Pancreas (tissue), 10 donors: ENCODE measurements at places on chromosomes 4 and X. TPM values are rescaled to one million over a fixed set of nuclear protein-coding genes. Genes with fewer than 3 reads are reported as not detected.

- H3K27ac ChIP-seq, result no peak overlapping the region
- H3K4me3 ChIP-seq, result no peak overlapping the region
- DNase-seq, result no peak
- no peaks in the 10 kb centered on the region for H3K36me3 ChIP-seq
- H3K4me1 ChIP-seq, result no peaks in the 10 kb centered on the region
These were observed 113.0 kb upstream of the MSX1 start for GRCh38 chr4:4746444-4746843.

DNA sequence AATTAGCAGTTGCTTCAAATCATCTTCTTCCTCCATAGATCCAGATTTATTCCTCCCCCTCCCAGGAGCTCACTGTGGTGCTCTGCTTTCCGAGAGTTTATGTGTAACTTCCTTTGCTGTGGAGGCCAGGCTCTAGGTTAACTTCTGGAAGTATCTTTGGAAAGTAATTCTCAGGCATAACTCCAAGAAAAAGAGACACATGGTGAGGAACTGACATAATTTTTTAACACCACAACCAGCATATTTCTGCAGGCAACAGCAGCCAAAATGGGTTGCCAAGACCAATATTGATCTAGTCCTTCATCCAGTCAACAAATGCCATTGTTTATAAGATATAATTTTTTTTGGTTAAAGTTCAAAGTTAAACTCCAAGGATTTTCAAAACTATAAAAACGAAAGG is 114.5 kb upstream of the RBPJ start:
- no peak overlapping the region for H3K4me3 ChIP-seq
- DNase-seq, result no peak
- H3K36me3 ChIP-seq, result no peaks in the 10 kb centered on the region
- no peak overlapping the region for H3K27ac ChIP-seq

- H3K27ac ChIP-seq, result no peak overlapping the region
- no peaks in the 10 kb centered on the region for H3K36me3 ChIP-seq
- no peaks in the 10 kb centered on the region for H3K27me3 ChIP-seq
- H3K4me1 ChIP-seq, result no peaks in the 10 kb centered on the region
- DNase-seq, result no peak
These were observed 183.0 kb downstream of the GBA3 start for GRCh38 chr4:22875587-22876257.

GRCh38 chr4:12729384-12729783 is 754.8 kb downstream of the RAB28 start:
- DNase-seq, result no peak
- H3K27ac ChIP-seq, result no peak overlapping the region
- H3K36me3 ChIP-seq, result no peaks in the 10 kb centered on the region
- no peaks in the 10 kb centered on the region for H3K4me1 ChIP-seq
- no peak overlapping the region for H3K4me3 ChIP-seq
- no peaks in the 10 kb centered on the region for H3K27me3 ChIP-seq

DNA sequence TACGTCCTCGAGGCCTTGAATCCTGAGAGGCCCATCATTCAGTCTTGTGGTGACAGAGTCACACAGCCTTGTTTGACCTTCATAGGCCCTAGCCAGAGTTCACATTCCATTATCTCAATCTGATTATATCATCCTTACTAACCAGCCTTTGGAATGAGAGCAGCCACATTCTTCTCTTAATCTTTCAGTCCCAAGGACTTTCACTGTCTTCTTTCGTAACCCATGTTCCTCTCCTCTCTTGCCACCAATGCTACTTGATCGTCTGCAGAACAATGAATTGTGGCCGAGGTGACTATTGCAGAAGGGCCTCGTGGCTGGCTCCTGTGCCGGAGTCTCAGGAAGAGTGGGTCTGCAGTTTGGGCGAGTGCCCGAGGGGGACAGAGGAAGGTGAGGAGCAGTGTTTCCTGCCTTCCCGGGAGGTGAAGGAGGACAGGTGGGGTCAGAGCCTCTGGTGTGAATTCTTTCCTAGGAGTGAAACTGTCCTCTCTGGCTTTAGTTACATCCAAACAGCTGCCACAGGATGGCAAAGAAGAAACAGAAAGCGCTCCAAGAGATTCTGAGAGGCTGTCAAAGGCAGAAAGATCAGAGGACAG is 94.6 kb downstream of the LIMCH1 start:
- no peaks in the 10 kb centered on the region for H3K36me3 ChIP-seq
- no peak for DNase-seq
- H3K4me3 ChIP-seq, result no peak overlapping the region

GRCh38 chr4:123042095-123042494 is 119.7 kb upstream of the NUDT6 start:
- no peak overlapping the region for H3K4me3 ChIP-seq
- no peak for DNase-seq
- H3K27ac ChIP-seq, result no peak overlapping the region
- no peaks in the 10 kb centered on the region for H3K4me1 ChIP-seq

GRCh38 chr4:142582340-142582739 is 263.8 kb downstream of the INPP4B start:
- H3K27ac ChIP-seq, result no peak overlapping the region
- no peaks in the 10 kb centered on the region for H3K36me3 ChIP-seq
- no peaks in the 10 kb centered on the region for H3K27me3 ChIP-seq
- no peaks in the 10 kb centered on the region for H3K4me1 ChIP-seq
- H3K4me3 ChIP-seq, result no peak overlapping the region

- no peak overlapping the region for H3K27ac ChIP-seq
- no peaks in the 10 kb centered on the region for H3K27me3 ChIP-seq
- no peak overlapping the region for H3K4me3 ChIP-seq
- DNase-seq, result no peak
These were observed 438.3 kb downstream of the GPAT3 start for GRCh38 chr4:83974111-83974780.

DNA sequence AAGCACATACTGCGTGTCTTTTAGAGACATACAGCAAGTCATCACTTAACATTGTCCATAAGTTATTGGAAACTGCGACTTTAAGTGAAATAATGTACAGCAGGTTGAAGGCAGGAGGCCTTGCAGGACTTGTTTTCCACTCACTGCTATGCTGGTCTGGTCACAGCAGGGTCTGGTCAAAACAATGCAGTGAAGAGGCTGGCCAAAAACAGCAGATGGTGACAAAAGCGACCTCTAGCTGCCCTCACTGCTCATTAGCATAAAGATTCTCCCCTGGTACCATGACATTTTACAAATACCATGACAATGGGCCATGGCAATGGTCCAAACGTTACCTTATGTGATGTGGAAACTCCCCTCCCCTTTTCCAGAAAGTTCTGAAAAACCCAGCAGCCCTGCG is 1283.6 kb downstream of the FSTL5 start:
- DNase-seq, result no peak
- no peaks in the 10 kb centered on the region for H3K36me3 ChIP-seq
- no peaks in the 10 kb centered on the region for H3K4me1 ChIP-seq
- no peaks in the 10 kb centered on the region for H3K27me3 ChIP-seq

- H3K27ac ChIP-seq, result no peak overlapping the region
- H3K4me3 ChIP-seq, result no peak overlapping the region
- no peaks in the 10 kb centered on the region for H3K36me3 ChIP-seq
- DNase-seq, result no peak
- H3K4me1 ChIP-seq, result peaks cover 8% of the 10 kb centered on the region
These were observed 128.7 kb downstream of the DCLK2 start for GRCh38 chr4:150206954-150207353.

GRCh38 chr4:92970996-92971395 is 667.2 kb downstream of the GRID2 start:
- peaks cover 8% of the 10 kb centered on the region for H3K4me1 ChIP-seq
- no peak for DNase-seq
- no peak overlapping the region for H3K4me3 ChIP-seq
- H3K27ac ChIP-seq, result no peak overlapping the region
- no peaks in the 10 kb centered on the region for H3K27me3 ChIP-seq

GRCh38 chr4:30386266-30386895 is 333.8 kb upstream of the PCDH7 start:
- H3K36me3 ChIP-seq, result no peaks in the 10 kb centered on the region
- no peaks in the 10 kb centered on the region for H3K4me1 ChIP-seq
- no peak overlapping the region for H3K27ac ChIP-seq

DNA sequence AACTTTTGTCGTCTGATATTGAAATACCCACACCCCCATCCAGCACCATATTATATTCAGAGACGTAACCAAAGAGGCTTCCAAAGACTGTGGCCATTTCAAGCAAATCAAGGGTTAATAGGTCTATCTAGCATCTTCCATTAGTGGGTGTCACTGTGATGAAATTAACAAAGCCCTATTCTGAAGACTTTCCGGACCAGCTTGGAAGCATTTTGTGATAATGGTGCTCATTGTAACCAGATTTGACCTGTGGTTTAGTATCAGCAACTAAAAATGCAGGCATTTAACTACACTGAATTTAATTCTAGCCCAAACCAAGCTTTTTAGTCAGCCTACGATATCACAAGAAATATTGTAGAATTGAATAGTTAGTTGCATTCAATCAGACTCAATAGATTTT is 309.7 kb upstream of the TENM3 start:
- no peaks in the 10 kb centered on the region for H3K36me3 ChIP-seq
- no peaks in the 10 kb centered on the region for H3K27me3 ChIP-seq
- no peaks in the 10 kb centered on the region for H3K4me1 ChIP-seq
- H3K4me3 ChIP-seq, result no peak overlapping the region

- DNase-seq, result no peak
- H3K4me3 ChIP-seq, result no peak overlapping the region
- H3K4me1 ChIP-seq, result no peaks in the 10 kb centered on the region
- no peaks in the 10 kb centered on the region for H3K27me3 ChIP-seq
- H3K36me3 ChIP-seq, result no peaks in the 10 kb centered on the region
These were observed 79.7 kb downstream of the VMA21 start for GRCh38 chrX:151476604-151477303.

GRCh38 chrX:128057421-128057820 is 5.2 kb upstream of the ACTRT1 start:
- H3K4me3 ChIP-seq, result no peak overlapping the region
- no peaks in the 10 kb centered on the region for H3K36me3 ChIP-seq
- H3K27ac ChIP-seq, result no peak overlapping the region
- no peak for DNase-seq

DNA sequence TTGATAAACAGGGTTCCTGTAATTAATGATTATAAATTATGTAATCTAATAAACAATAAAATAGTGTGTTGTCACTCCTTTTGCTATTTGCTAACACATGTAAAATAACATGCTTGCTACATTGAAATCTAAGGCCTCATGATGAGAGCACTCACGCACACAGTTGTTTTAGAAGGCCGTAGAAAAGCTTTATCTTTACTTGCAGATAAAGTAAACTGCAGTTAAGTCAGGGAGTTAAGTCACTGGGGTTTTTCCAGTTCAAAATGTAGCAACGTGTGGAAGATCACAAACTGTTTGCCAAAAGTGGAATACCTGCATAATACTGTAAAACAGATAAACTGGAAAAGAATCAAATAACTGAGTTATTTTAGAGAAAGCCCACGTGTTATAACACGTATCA is 187.3 kb upstream of the PACRGL start:
- H3K4me1 ChIP-seq, result no peaks in the 10 kb centered on the region
- no peaks in the 10 kb centered on the region for H3K27me3 ChIP-seq
- no peak for DNase-seq
- H3K36me3 ChIP-seq, result no peaks in the 10 kb centered on the region

DNA sequence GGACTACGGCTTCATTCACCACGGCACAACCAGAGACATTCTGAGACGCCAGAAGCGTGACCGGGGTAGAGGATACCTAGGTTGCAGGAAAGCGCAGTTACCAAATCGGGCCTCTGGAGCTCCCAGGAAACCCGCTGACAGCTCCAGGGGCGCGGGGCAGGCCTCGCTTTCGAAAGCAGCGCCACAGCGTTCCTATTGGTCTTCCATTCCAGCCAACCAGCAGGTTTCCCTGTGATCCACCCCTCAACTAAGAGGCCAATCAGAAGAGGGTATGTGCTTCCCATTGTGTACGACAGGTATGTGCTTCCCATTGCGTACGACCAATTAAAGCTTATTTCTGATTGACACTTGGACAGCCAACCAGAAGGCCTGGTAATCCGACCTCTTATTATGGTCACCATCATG is 14.9 kb downstream of the SNX12 start:
- no peak for DNase-seq
- no peak overlapping the region for H3K4me3 ChIP-seq
- no peaks in the 10 kb centered on the region for H3K4me1 ChIP-seq
- H3K27me3 ChIP-seq, result no peaks in the 10 kb centered on the region

DNA sequence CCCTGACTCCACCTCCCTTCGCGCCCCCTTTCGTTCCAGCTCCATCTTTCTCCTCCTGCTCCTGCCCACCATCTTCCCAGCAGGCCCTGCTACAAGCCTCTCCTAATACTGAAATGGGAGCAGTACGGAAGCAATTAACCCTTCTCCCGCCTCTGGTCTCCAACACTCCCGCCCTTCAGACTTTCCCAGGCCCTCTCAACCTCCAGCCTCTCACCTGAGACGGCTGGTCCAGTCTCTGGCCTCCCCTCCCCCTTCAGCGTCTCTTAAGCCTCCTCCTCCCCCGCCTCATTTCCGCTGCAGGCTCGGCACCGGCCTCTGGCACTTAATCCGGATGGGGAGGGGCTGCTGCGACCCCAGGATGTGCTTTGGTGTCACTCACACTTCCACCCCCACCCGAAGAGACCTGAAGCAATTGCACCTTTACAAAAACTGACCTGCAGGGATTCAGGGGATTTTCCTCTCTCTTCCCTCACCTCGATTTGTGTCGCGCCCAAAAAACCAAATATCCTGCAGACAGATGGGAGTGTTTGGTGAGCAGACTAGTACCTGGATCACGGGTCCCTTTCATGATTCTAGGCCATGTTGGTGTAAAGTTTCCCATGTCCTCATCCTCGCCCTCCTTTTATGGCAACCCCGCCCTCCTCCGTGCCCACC is 657 bp downstream of the TCEAL8 start:
- H3K27me3 ChIP-seq, result no peaks in the 10 kb centered on the region
- H3K4me1 ChIP-seq, result peaks cover 3% of the 10 kb centered on the region
- peak overlapping the region; percentile 41 for H3K4me3 ChIP-seq
- H3K36me3 ChIP-seq, result no peaks in the 10 kb centered on the region
- peak; percentile 44 for DNase-seq
- H3K27ac ChIP-seq, result peak overlapping the region; percentile 41

- no peaks in the 10 kb centered on the region for H3K36me3 ChIP-seq
- no peak for DNase-seq
- H3K27me3 ChIP-seq, result no peaks in the 10 kb centered on the region
- no peak overlapping the region for H3K4me3 ChIP-seq
- no peak overlapping the region for H3K27ac ChIP-seq
These were observed 24.5 kb downstream of the RUFY3 start for GRCh38 chr4:70746179-70746839.

DNA sequence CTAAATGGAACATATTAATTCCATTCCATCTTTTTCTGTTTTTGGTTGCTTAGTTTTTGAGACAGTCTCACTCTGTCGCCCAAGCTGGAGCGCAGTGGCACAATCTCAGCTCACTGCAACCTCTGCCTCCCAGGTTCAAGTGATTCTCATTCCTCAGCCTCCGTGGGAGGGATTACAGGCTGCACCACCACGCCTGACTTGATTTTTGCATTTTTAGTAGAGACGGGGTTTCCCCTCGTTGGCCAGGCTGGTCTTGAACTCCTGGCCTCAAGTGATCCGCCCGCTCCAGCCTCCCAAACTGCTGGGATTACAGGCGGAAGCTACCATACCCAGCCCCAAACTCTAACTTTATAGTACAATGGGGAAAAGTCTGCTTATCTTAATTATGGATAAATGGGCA is 11.2 kb downstream of the HNRNPD start:
- H3K27me3 ChIP-seq, result no peaks in the 10 kb centered on the region
- H3K4me3 ChIP-seq, result no peak overlapping the region
- no peaks in the 10 kb centered on the region for H3K36me3 ChIP-seq

HTR2C gene
- total RNA-seq, result not detected

DDIT4L gene
- 0.08 TPM for total RNA-seq

SERPINA7 gene
- total RNA-seq, result not detected

TBX22 gene
- total RNA-seq, result not detected

RNF212 gene
- 12.0 TPM for total RNA-seq

HSFX2 gene
- not detected for total RNA-seq

SLC2A9 gene
- total RNA-seq, result 2.8 TPM

RAB40AL gene
- not detected for total RNA-seq

MGARP gene
- total RNA-seq, result 0.25 TPM

NLGN4X gene
- 0.51 TPM for total RNA-seq

GLRA3 gene
- total RNA-seq, result 0.49 TPM

CT45A5 gene
- total RNA-seq, result not detected
